ENCODE measurements at places on chromosomes 2 and 18. TPM values are rescaled to one million over a fixed set of nuclear protein-coding genes. Genes with fewer than 3 reads are reported as not detected.

DNA sequence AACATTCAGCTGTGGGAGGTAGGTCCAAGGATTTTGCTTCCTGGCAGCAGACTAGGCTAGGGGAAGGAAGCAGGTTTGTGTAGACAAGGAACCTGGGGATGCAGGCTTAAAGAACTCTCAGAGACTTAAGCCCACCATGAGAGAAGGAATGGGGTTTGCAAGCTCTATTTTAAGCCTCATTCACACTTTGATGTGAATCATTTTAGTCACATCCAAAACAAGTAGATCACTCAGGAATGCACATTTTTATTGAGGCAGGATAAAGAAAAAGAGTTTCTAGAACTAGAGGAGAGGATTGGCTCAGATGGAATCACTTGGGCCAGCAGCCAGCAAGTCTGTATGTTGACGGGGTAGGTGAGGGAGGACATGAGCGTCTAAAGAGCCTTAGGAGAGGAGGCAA lies 3.3 kb upstream of the NAPG start:
- no peak for DNase-seq

DNA sequence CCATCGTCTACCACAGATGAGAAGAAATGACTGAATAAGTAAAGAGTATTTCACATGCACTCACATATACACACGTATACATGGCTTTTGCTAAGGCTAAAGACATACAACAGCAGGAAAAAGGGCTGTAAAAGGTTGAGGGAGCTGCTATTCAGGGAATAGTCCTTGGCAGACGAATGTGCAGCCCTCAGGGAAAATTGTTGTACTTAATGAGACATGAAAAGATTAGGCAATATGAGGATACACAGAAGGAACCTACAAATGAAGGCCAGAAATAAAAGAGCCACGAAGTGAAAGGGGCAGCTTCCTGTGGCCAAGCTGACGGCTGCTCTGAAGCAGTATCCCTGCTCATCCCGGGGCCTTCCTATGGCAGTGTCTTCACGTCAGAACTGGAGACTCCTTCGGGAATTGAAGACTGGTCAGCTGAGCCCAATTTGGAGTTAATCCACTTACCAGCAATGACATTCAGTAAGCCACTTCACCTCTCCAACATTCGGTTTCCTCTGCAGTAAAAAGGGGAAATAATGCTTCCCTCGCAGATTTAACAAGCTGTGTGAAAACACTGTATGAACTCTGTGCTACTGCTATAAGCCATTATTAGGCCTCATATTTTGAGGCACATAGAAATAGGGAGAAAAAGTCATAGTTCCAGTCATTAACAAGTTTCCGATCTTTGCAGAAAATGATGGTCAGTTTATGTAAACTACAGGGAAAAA lies 221.8 kb downstream of the STK39 start:
- peak; percentile 7 for DNase-seq

PGAP1 gene
- total RNA-seq, result 3.1 TPM

- no peak for DNase-seq
Measured at GRCh38 chr2:237170020-237170419, 84.3 kb downstream of the COPS8 start.

CNRIP1 gene
- total RNA-seq, result 22.6 TPM

UNC80 gene
- total RNA-seq, result not detected

FEZ2 gene
- total RNA-seq, result 103 TPM

NEB gene
- not detected for total RNA-seq

- no peak for DNase-seq
Measured at GRCh38 chr2:126413079-126413478, 242.9 kb upstream of the GYPC start.

GRCh38 chr2:18540872-18541271 lies 19.6 kb downstream of the RDH14 start:
- no peak for DNase-seq

DNA sequence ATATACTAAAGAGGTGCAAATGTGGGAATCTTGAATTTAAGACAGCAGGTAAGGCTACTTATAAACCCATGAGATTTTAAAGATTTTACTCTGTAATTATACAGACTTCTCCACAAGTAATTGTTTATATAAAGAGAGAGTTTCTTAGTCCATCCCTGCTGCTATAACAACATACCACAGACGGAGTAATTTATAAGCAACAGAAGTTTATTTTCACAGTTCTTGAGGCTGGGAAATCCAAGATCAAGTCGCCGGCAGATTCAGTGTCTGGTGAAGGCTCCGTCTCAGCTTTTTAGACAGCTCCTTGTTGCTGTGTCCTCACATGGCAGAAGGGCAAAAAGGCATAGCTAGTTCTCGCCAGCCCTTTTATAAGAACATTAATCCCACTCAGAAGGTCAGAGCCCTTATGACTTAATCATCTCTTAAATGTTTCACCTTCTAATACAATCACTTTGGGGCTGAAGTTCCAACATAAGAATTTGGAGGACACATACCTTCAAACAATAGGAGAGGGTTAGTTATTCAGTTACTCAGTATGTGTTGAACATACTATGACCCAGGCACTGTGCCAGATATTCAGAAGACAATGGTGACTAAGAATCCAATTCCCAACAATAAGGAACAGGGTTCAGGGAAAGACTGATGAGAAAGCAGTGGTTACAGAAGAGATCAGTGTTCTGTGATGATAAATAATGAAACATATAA lies 466.0 kb downstream of the RIT2 start:
- DNase-seq, result peak; percentile 58

GRCh38 chr18:55783921-55784320 lies 195.9 kb upstream of the TCF4 start:
- DNase-seq, result no peak

DNA sequence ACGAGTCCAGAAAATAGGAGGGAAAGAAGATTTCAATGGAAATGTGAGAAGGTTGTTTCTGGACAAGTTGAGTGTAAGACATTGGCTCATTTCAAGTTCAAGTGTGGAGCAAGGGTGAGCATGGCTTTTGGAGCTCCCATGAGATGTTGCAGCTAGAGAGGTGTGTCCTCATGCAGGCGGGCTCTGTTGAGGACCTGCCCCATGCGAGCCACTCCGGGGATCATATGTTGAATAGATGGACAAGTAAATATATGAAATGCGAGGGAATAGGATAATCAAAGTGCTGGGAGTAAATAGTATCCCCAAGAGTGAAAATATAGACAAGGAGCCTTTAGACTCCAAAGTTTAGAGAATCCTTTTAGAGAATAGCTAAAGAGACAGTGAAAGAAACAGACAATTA lies 200.4 kb upstream of the NRP2 start:
- DNase-seq, result no peak

GRCh38 chr2:217469203-217469810 lies 533.5 kb downstream of the TNS1 start:
- peak; percentile 41 for DNase-seq

GRCh38 chr2:55926974-55927373 lies 3.4 kb upstream of the EFEMP1 start:
- no peak for DNase-seq

REL gene
- total RNA-seq, result 1.4 TPM
